ENCODE measurements at places on chromosomes 1 and 21.

DNA sequence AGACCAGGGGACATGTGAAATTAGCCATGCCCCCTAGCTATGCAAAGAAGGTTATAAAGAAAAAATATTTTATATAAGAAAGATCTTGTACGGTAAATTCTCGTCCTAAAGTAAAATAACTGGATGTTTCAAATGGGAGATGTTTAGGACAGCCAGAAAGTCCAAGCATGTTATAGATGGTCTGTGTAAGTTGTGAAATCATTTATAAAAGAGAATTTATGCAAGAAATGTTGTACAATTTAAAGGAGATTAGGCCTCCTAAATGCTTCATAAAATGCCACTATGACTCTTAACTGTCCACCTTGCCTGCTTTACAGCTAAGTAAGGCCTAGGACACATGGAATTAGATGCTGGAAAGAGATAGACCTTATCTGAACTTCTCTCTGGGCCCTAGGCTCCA is 118.1 kb upstream of the POGK start:
- no peak for DNase-seq

DNA sequence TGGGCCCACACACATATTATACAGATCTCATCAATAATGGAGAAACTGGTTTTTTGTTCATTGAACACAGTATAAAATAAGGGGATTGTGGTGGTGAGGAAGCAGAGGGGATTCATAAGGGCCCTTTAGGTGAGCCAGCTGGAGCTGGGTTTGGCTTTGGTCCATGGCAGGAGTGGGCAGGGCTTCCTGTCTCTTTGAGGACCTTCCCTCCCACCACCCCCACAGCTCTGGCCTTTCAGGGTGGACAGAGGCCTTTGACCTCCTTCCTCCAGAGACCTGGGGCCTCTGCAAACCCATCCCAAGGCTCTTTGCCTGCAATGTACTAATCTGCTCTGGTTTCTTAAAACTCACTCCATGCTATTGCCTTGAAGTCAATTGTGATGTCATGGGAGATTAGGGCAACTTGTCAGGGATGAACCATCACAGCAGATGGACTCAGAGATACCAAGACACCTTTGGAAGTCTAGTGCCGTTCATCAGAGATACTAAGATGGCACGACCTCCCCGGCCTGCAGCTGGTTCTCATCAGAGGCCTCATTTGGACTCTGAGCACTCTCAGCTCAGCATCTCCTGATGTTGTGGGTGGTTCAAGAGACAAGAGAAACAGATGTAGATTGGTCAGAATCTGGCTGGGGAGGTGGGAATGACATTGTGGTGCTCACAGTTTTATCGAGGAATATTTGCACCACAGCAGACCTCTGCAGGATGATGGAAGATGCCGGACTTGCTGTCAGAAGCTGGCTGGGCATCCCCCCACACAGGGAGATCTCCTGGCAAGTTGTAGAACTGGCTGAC is 37.9 kb downstream of the LHX4 start:
- no peak for DNase-seq

DNA sequence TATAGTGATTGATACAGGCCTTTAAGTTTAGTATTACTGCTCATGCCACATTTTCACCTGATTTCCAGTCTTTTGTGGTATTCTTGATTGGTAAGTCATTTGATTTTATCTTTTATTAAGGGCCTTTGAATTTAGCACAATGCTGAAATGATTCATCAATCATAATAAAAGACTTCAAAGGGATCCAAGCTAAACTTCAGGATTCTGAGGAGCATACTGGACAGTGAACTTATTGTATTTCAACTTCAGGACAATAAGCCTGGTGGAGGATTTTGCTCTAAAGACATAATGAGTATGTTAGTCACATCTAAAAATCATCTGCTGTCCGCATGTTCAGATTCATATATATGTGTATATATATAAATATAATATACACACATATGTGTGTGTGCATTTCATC is 233.3 kb downstream of the SETD4 start:
- DNase-seq: no peak

- DNase-seq: no peak
Measured at GRCh38 chr1:93483200-93483599, 35.3 kb downstream of the FNBP1L start.

GRCh38 chr1:58848818-58849411 is 65.1 kb upstream of the JUN start:
- peak; percentile 20 for DNase-seq

GRCh38 chr1:158752155-158752712 is 2.3 kb upstream of the OR6K6 start:
- no peak for DNase-seq

- DNase-seq: peak; percentile 59
Measured at GRCh38 chr1:26853156-26853555, 9.8 kb upstream of the SFN start.

- no peak for DNase-seq
Measured at GRCh38 chr1:162991444-162991843, 77.7 kb upstream of the RGS4 start.
